ENCODE measurements at places on chromosomes 11 and 22.

DNA sequence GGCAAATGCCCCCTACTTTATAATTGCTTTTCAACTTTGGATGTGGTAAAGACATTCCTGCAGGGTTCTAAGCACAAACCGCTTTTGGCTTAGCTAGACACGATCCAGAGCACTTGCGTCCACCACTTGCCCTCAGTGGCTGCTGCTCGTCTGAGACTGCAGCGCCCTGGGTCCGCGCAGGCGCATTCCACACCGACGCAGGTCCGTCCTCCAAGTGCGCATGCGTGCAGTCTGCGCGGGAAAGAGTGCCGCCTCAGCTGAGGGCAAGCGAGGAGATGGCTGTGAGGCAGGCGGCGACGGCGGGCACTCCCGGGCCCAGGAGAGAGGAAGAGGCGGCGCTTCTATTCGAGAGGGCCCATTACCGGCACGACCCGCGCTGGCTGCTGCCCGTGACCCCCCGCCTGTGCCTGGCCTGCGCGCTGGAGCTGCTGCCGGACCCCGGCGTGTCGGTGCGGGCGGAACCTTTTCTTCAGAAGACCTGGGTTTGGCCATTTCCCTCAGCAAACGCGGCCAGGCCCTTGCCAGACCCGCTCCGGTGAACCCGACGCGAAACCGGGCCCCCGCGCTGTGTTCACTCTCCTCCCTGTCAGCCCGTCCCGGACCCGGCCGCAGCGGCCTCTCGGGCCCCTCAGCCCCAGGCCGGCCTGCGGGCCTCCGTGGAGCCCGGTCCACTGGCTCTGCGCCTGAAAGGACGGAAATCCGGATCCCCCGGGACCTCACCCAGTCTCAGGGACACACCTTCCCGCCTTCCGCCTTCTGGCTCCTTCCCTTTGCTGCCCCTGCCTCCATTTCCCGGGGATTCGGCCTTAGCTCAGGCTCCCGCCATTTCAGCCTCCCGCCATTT lies at the start of gene MEI1:
Gene MEI1 (plus strand): TSS at position 240 of the 844 bp plus-strand sequence. CDS start 36 bp downstream, at position 276.
- DNase-seq, result peak; percentile 67

- peak; percentile 41 for DNase-seq
Measured at GRCh38 chr11:8277691-8278090, 14.0 kb upstream of the LMO1 start.

GRCh38 chr11:27626938-27627586 lies 73.2 kb downstream of the BDNF start:
- no peak for DNase-seq

DNA sequence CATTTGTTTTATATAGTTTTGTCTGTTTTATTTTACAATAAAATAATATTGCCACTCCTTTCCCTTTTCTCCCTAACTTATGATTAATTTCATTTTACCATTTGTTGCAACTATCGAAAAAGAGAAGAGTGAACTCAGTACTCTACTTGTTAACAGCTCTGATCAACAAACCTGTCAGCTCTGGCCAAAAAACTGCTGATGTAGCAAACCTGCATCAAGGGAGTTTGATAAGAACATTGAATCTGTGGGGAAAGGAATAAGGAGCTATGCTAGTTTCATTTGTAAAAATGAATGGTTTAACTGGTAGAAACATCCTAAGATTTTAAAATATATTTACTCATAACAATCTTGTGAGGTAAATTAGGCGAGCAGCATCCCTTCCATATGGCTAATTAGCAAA lies 42.9 kb downstream of the EIF4ENIF1 start:
- no peak for DNase-seq

DNA sequence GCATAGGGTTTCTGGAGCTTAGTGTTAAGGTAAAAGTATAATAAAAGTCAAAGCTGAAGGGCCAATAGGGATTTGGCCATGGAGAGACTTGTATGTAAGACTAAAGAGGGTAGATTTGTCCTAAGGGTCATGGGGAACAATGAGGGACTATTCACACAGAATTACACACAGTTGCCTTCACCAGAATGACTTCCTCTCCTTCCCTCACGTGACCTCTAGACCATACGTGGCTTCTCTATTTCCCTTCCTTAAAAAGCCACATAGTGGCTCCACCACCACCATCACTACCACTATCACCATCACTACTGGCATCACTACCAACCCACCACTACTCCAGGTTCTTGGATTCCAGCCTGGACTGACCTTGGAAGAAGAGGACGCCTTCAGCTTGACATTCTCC lies 2.8 kb downstream of the HPX start:
- no peak for DNase-seq

DNA sequence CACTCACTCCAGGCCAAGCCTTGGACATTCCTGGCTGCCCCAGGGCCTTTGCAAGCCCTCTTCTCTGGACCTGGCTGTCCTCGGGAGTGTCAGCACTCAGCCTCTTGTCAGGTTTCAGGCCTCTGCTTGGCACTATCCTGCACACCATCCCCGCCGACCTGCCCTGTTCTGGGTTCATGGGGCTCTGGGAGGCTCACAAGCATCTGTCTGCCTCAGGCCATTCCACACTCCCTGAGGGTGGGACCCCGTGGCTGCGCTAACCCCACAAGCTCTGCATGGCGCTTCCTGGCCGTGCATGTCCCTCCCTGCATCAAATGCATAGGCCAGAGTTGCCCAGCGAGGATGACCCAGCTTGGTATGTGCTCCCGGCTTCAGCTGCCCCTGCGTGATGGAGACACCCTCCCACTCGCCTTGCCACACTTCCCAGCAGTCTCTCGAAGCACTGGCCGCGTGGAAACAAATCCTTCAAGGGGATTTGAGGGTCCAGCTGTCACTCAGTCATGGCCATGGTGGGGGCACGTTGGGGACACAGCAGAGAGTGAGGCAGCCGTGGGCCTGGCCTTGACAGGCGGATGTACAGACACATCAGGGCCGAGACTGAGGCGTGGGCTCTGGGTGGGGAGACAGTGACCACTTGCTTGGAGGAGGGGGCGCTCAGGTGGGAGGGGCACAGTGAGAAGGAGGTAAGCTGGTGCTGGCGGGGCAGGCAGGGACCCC lies 87.3 kb downstream of the KCNQ1 start:
- no peak for DNase-seq

DNA sequence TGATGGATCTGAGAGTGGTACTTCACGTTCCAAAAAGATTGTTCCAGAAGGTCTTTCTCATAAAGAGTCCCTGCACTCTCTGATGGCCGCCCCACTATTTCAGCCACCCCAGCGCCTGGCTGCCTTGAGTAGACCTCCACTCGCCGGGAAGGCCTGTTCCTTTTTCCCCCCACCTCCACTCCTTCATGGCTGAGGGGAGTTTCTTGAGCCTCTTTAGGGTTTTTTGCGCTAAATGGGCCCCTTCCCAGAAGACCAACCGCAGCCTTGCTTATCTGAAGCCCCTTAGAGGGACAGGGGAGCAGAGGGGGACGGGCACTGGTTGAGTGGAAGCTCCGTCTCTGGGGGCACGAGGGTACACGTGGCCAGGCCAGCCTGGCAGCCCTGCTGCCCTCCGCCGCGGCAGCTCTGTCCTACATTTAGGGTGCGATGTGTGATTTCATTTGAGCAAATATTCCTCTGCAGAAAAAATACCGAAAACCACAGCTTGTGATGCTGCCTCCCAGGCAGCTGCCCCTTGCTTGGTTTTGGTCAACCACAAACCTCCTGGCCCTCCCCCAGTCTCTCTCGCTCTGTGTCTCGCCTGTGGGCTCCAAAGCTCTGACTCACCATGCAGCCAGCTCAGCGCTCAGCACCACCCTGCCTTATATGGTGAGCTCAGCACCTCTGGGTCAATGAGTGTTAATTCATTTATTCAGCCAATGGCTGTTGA lies 88.7 kb downstream of the TP53I11 start:
- DNase-seq, result peak; percentile 98

DNA sequence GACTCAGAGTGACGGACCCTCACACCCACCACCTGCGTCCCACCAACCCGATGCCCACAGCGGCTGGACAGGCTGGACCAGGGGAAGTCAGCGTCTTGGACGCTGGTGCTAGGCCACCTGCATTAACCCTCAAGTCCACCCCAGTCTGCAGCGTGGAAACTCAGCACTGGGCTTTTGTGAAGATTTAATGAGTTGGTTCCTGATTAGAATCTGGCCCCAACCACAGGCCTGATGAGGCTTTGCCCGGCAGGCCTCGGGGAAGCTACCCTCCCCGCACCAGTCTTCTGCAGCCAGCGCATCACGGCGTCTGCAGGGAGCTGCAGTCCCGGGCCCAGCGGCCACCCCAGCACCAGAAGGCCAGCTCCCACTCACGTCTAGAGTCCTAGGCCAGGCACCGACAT lies 101.0 kb downstream of the BRD1 start:
- peak; percentile 42 for DNase-seq
